Midbrain (tissue), 1 donor: ENCODE measurements at places on chromosomes 7 and 10.

DNA sequence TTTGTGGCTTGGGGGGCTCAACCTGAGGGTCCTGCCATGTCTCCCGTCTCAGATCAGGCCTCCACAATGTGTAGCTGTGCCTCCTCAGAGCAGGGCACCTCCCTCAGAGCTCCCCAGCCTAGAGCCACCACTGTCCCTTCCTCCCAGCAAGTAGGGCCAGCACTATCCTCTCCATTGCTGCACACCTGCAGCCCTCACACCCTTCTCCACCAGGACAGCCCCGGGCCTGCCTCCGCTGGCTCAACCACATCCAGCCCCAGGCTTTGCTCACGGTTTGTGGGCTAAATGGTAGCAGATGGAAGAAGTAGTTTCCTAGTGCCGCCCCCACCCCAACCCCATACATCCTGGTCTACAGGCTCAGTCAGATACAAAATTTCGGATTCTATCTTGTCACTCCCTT lies 10.1 kb downstream of the NFKB2 start:
- no peak for DNase-seq

GRCh38 chr7:149686011-149686410 lies 87.4 kb downstream of the ZNF467 start:
- DNase-seq: no peak

- DNase-seq: no peak
These were observed 135.8 kb downstream of the CAMK1D start for GRCh38 chr10:12484941-12485805.

- no peak for DNase-seq
These were observed 64.4 kb downstream of the SAMD9 start for GRCh38 chr7:93053209-93053948.

DNA sequence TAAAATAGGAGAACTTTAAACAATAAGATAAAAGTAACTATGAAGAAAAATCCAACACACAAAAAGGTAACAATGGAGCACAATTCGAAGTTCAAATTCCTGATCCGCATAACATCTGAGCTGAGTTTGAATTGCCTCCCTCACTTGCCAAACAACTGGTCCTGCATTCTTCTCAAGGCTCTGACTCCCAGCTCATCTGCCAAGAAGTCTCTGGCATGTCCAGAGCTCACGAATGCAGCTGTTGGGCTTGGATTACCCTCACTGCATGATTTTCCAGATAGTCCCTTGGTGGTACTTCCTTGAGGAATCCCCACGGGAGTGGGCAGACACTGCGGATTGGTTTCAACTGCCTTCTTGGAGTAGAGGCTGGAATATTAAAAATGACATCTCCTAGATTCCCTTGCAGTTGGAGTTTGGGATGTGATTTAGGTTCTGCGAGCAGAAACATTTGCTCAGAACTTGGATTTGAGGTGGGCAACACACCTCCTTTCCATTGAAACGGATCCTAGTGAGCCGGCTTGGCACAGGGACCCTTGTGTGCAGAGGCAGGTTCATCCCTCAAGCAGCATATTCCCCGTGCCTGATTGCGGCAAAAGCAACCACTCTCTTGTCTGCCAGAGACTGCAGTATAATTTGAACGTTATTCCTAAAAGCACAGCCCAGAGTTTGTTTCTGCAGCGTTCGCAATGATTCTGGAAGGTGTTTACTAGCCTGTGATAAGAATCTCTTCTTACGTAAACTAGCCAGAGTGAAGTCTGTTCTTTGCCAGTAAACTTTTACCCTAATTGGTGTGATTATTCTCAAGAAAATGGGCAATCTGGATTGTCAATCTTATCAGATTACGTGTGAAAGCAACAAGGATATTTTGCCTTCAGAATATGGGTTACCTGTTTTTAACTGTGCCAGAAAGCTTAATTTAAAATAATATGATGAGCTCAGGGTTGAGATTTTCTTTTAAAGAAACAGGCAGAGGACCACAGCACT lies 23.4 kb upstream of the PRKCQ start:
- DNase-seq: peak; percentile 45

DNA sequence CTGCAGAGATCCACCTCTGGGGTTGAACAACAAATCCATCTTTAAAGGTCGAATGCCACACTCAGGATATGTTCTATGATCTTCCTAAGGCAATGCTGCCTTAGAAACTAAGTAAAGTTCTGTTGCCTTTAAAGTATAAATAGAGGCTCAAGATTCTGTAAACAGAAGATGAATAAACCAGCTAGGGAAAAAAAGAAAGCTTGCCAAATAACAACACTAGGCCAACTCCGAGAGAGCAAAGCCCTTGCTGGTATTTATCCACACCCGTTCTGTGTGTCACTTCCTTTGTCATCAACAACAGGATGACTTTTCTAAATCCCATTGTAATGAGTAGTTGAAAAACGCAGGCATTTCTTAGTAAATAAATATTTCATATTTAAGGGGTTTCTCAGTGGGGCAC lies 330.0 kb upstream of the GLI3 start:
- no peak for DNase-seq

DNA sequence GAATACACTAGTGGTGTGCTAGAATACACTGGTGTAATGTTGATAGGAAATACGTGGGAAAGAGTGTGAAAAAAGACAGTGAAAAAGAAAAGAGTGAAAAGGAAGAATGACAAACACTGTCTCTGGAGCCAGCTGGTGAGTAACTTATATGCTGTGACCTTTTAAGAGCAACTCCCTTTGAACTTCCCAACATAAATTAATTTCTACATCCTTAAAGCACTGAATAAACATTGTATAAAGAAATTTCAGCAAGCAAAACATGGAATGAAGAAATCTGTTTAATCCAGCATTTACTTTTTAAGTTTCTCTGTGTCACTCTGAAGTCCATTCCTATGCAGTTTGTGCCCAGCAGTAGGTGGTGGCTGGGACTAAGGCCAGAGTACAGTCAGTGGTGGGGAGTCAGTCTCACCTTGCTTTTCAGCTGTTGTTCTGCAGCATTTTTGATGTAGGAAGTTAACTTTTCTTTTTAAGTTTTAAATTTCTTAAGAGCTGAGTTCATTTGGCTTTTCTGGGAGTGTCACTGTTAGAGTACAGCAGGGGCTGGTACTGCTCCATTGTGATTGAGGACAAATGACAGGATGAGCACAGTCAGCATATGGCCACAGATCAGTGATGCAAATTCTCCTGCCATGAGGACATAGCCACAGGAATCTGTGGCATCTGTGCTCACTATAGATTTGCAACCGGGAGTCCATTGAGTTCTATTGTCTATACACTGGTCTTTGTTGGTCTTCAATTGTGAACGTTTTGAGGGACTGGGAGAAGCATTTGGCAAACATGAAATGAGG lies 321.8 kb downstream of the ZNF248 start:
- no peak for DNase-seq

- DNase-seq: no peak
These were observed 176.0 kb upstream of the KCND2 start for GRCh38 chr7:120097020-120097419.

DNA sequence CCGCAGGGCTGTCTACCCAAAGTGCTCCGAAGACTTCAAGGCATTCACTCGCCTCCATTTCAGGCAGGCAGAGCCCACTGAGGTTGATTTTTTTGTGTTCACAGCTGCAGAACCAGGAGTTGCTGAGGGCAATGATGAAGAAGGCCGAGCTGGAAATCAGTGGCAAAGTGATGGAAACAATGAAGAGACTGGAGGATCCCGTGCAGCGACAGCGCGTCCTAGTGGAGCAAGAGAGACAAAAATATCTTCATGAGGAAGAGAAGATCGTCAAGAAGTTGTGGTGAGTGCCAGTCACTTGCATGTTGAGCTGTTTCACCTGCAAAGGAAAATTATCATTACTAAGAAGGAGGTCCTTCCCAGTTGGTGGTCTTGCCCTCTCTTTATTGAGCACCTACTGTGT lies 210.5 kb downstream of the ARHGAP21 start:
- no peak for DNase-seq

GRCh38 chr10:11009471-11010308 lies 8.0 kb upstream of the CELF2 start:
- no peak for DNase-seq

DNA sequence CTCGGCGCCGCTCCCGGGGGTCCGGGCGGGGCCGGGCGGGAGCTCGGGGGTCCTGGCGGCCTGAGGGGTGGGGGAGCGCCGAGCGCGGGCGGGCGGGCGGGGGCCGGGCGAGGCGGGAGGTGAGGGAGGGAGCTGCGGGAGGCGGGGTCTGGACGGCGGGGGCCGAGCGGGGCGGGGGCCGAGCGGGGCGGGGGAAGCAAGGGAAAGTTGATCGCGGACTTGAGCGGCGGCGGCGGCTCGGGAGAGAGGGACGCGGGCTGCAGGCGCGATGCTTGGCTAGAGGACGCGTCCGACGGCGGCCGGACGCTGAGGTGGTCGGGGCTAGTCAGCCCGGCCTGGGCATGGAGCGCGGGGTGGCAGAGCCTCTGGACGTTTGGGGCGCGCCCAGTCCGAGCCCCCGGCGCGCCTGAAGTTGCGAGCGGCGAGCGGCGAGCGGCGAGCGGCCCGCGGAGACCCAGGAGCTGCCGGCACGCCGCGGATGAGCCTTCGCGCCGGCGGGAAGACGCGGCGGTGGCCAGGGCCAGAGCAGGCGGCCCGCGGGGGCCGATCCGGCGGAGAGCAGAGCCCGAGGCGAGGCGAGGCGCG lies at the start of gene CDH23:
TSS of gene CDH23 (plus strand) at position 210 of the 585 bp plus-strand sequence. CDS start 42,912 bp downstream, outside the sequence.
- DNase-seq: no peak

- no peak for DNase-seq
These were observed 6.3 kb downstream of the LIPF start for GRCh38 chr10:88670497-88670896.

DNA sequence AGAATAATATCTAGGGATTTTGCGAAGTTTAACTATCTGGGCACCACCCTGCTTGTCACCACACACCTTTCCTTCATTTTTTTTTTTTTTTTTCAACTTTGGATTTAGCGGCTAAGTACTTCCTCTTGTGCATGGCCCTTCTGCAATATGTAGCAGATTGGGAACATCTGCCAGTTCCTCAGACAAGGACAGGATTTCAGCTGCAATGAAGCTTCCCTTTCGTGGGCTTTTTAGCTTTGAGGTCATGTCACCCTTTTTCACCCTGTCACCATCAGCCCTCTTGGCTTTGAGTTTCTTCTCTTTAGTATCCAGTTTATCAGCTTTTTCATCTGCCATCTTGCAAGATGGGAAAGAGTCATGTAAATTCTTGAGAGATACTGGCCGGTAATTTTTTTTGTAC lies 81.6 kb upstream of the ETV1 start:
- DNase-seq: no peak

GRCh38 chr10:66837335-66837734 lies 88.5 kb upstream of the LRRTM3 start:
- no peak for DNase-seq

DNA sequence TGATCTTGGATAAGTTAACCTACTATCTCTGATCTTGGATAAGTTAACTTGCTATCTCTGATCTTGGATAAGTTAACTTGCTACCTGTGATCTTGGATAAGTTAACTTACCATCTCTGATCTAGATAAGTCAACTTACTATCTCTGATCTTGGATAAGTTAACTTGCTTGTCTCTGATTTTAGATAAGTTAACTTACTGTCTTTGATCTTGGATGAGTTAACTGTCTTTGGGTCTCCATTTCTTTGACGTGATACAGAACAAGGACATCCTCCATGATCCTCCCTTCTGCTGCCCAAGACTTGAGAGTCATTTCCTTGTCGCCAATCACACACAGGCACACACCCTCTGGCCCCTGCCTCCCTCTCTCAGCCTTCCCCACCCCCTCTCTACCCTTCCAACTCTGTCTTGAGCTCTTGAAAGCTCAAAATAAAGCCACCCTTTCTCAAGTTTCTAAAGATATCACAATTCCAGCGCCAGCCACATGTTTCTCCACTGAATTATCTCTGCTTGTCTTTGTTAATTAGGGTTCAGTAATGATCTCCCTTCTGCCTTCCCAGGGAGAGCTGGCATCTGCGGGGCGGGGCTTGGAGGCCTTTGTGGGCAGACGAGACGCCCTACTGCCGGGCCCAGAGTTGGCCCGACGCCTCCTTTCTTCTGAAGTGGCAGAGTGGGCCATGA lies 85.1 kb upstream of the GTF2I start:
- DNase-seq: no peak

DNA sequence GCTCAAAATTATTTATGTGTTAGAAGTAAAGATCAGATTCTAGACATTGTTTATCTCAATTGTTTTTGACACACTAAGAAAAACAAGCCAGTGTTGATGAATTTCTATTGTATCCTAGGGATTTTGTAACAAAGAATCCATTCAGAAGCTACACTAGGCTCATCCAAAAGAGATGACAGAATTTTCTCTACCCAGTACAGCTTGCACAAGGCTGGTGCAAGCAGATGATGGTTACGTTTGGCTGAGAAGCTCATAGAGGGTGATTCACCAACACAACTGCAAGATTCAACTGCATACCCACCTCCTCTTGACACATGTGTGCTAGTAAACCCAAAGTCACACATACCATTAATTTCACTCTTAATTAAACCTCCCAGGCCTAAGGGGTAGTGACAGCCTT lies 20.8 kb downstream of the GRM3 start:
- DNase-seq: peak; percentile 71

- no peak for DNase-seq
These were observed 106.4 kb upstream of the FAM133B start for GRCh38 chr7:92696584-92696983.

DNA sequence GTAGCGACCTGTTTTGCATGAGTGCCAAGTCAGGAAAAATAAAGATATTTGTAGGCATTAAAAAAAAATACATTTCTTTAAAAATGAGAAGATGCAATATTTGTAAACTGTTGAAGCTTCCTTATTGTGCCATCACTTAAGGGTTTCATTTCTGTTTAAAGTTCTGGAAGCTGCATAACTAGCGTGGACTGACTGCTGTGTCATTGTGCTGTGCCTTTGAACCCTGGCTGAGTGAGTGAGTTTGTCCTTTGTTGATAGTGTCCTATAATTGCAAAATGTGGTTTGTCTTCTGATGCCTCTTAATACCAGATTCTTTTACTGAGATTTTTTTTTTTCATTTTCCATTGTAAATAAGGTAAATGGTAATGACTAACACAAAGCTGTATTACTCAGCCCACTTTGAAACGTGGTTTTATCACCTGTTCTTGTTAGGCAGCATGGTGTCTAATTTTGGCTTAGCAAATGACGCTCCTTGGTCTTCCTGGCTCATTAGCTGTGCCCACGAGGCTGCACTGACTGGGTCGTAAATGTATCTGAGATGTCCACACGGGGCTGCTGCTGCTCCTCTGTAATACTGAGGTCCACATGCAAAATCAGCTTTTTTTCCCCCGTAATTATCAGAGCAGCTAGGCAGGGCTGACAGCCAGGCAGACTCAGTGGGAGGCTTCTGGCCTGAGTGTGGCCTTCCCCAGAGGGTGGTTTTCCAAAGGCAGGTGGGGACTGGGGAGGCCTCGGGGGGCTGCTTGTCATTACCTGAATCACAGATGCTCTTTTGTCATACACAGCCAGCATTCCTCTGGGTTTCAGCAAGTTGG lies 14.8 kb downstream of the ZSCAN25 start:
- DNase-seq: no peak

- peak; percentile 62 for DNase-seq
These were observed 982.2 kb downstream of the REEP3 start for GRCh38 chr10:64503429-64503828.

GRCh38 chr7:76155938-76156337 lies 45.8 kb upstream of the SRRM3 start:
- DNase-seq: peak; percentile 19
